ENCODE measurements at places on chromosomes 11 and 22.

DNA sequence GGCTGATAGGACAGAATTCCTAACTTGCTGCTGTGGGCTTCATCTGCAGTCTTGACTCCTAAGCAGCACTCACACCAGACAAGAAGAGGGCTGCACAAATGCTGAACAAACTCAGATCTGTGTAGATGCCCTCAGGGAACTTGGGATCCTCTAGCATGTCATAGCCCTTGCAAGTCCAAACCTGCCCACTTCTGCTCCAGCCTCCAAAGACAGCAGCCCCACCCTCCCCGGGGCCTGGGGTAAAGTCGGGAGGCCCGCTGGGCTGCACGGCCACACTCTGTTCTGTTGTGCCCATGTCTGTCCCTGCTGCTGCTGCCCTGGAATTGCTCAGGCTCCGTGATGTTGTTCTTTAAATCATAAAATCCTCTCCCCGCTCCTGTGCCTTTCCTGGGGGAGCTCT, 28.3 kb downstream of the DRD2 start:
- DNase-seq = no peak

- no peak for DNase-seq
These were observed 94.7 kb upstream of the RASSF10 start for GRCh38 chr11:12914400-12914912.

- peak; percentile 37 for DNase-seq
These were observed 31.8 kb downstream of the BID start for GRCh38 chr22:17742527-17742902.

DNA sequence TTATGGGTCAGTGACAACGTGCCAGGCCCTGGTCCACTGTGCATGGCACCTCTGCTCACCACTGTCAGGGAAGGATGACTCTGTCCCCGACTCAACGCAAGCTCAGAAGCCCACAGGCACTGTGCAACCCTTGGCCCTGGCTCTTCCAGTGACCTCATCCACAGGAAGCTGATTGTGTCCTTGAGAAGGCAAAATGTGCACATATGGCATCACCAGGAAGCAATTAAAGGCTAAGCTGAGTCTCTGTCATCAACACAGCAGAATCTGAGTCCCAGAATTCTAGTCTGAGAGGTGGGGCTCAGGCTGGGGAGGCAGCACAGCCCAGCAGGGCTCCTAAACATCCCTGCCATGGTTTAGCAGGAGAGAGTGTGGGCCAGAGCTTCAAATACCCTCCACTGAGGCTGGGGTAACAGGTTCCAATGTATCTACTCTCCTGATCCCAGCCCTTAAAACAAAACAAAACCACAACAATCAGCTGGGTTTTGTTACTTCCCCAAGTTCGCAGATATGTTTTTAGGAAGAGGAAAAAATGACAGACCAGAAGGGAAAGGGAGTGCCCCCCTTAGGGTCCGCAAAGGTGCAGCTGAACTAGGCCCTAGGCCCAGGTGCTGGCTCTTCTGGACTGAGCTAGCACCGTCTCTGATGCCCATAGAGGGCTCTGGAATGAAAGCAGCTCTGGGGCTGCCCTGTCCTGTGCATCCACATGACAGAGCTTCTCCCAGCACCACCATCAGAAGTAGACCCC, 33.5 kb upstream of the GNAZ start:
- no peak for DNase-seq

- no peak for DNase-seq
These were observed 5.4 kb downstream of the TRABD start for GRCh38 chr22:50190941-50191741.
